ENCODE measurements at places on chromosomes 4 and X.

DNA sequence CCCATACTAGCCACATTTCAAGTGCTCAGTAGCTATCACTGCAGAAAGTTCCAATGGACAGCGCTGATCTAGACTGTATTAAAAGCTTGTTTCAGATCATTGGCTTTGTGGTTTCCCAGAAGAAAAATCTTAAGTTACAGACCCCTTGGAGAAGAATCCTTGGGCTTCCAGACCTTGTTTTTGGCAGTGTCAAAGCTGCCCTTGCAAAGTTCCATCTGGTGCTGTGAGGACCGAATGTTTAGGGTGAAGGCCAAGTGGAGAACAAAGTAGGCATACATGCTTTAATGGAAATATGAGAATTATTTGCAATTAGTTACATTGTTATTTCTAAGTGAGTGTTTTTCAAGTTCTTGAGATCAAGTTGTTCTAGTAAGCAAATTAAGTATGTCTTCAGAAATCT is 144.7 kb downstream of the FRMPD4 start:
- DNase-seq, result no peak

- no peak for DNase-seq
These were observed 50.7 kb downstream of the PLAC1 start for GRCh38 chrX:134607523-134607922.

GRCh38 chr4:82718162-82718940 is 80.2 kb downstream of the SCD5 start:
- no peak for DNase-seq

DNA sequence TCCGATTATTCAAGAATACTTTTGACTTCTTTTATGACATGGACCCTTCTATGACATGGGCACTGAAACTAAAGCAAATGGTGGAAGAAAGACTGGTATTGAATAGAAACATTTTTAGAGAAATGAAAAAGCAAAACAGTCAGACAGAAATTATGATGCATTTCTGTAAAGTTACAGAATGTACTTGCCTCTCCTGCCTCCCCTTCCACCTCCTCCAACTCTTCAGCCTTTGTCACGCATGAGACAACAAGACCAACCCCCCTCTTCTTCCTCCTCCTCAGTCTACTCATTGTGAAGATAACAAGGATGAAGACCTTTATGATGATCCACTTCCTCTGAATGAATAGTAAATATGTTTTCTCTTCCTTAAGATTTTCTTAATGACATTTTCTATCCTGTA is 46.3 kb upstream of the HUWE1 start:
- no peak for DNase-seq

DNA sequence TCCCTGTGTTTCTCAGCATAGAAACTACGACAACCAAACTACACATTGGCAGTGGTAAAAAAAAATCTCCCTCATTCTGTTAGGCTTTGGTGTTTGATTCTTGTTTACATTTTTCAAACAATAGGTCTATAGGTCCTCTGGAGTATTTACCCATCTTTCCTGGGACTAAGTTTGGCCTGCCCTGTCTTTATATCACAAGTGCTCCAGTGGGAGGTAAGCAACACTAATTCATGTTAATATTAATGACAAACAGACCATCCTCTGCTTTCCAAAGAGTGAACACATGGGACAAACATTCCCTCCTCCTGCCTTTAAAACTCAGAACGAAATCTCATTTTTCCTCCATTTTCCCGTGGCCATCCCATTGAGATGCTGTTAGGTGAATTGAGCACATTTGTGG is 514.1 kb upstream of the INTU start:
- DNase-seq, result no peak

- DNase-seq, result no peak
These were observed 58.2 kb upstream of the RBM47 start for GRCh38 chr4:40687676-40688389.

All from activated gamma-delta T cell treated with anti-CD3 and anti-CD28 coated beads, Interleukin-2, amount 50 U/mL, for 16 hours (primary cell).